Omental fat pad (tissue), 4 donors: ENCODE measurements at places on chromosomes 4 and X. TPM values are rescaled to one million over a fixed set of nuclear protein-coding genes. Genes with fewer than 3 reads are reported as not detected.

KIT gene
- total RNA-seq = 3.1 TPM

VBP1 gene
- 27.2 TPM for total RNA-seq

RBPJ gene
- 94.1 TPM for total RNA-seq

RGN gene
- 1.4 TPM for total RNA-seq

MAGEB16 gene
- total RNA-seq = not detected

EMCN gene
- total RNA-seq = 37.0 TPM

ADGRG4 gene
- total RNA-seq = 0.16 TPM

SYTL4 gene
- total RNA-seq = 37.2 TPM

ENPP6 gene
- total RNA-seq = 0.63 TPM

SMIM43 gene
- total RNA-seq = not detected

PNMA6A gene
- 1.8 TPM for total RNA-seq

GNL3L gene
- total RNA-seq = 33.9 TPM

GASK1B gene
- total RNA-seq = 50.2 TPM

CPZ gene
- total RNA-seq = 0.32 TPM

UGT2B7 gene
- not detected for total RNA-seq

GPR82 gene
- 0.09 TPM for total RNA-seq

PROM1 gene
- not detected for total RNA-seq

GYG2 gene
- total RNA-seq = 77.3 TPM

SCML1 gene
- total RNA-seq = 25.9 TPM

LRAT gene
- not detected for total RNA-seq

PFKFB1 gene
- 23.8 TPM for total RNA-seq

RPL34 gene
- 1,252 TPM for total RNA-seq

SULT1E1 gene
- not detected for total RNA-seq

FABP2 gene
- not detected for total RNA-seq

PRKX gene
- total RNA-seq = 17.5 TPM

TBC1D8B gene
- total RNA-seq = 7.2 TPM

C4orf54 gene
- total RNA-seq = not detected

ANAPC4 gene
- total RNA-seq = 49.8 TPM

TMEM187 gene
- total RNA-seq = 1.9 TPM

FAM149A gene
- total RNA-seq = 13.1 TPM
